ENCODE measurements at places on chromosomes 7 and 10. TPM values are rescaled to one million over a fixed set of nuclear protein-coding genes. Genes with fewer than 3 reads are reported as not detected.

GRCh38 chr10:46524472-46525176 is 31.8 kb downstream of the GPRIN2 start:
- peak; percentile 31 for DNase-seq

CYCS gene
- 55.1 TPM for polyA plus RNA-seq

- DNase-seq = no peak
Observed at GRCh38 chr10:17263580-17263979, 35.5 kb downstream of the VIM start.

DNA sequence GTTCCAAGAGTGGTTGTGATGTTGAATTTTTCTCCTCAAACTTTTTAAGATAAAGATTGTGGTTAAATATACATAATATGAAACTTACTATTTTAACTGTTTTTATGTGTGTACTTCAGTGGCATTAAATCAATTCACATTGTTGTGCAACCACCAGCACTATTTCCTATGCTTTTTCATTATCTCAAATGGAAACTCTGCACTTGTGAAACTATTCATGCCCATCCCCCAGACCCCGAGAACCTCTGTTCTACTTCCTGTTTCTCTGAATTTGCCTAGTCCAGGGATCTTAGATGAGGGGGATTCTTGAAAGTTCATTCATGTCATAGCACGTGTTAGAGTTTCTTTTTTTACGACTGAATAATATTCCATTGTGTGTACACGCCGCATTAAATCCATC is 67.0 kb downstream of the WDR37 start:
- DNase-seq = no peak

- DNase-seq = no peak
Observed at GRCh38 chr10:67669978-67670377, 26.0 kb downstream of the CTNNA3 start.

ELFN1 gene
- polyA plus RNA-seq = 0.99 TPM

DNA sequence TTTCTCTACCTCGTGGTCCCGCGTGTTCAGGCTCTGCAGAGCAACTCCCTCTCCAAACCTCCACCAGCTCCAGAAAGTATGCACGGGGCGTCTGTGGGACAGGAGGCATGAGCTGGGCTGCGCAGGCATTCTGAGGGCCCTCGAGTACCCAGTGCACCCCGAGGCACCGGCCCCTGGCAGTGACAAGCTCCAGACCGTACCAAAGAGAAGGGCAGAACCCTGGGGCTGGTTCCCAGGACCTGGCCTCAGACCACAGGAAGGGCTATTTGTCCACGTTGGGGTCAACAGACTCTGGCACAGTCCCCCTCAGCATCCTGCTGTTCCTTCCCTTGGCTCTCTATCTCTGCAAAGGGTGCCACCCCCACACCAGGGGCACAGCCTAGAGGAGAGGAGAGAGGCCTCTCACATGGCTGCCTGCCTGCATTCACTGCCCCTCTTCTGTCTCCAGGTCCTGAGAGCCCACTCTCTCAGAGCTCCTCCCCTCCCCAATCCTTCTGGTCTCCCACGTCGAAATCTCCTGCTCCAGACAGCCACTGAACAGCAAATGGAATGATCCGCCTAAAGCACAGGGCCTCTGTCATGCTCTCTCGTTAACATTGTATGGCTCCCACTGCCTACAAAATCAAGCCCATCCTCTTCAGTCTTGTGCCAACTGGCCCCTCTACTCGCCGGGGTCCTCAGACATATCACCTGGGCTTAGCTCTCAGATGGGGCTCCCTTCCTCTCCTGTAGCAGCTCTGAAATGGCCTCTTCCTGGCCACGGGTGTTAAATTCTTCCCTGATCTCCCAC is 96.3 kb downstream of the OAT start:
- DNase-seq = no peak

DNA sequence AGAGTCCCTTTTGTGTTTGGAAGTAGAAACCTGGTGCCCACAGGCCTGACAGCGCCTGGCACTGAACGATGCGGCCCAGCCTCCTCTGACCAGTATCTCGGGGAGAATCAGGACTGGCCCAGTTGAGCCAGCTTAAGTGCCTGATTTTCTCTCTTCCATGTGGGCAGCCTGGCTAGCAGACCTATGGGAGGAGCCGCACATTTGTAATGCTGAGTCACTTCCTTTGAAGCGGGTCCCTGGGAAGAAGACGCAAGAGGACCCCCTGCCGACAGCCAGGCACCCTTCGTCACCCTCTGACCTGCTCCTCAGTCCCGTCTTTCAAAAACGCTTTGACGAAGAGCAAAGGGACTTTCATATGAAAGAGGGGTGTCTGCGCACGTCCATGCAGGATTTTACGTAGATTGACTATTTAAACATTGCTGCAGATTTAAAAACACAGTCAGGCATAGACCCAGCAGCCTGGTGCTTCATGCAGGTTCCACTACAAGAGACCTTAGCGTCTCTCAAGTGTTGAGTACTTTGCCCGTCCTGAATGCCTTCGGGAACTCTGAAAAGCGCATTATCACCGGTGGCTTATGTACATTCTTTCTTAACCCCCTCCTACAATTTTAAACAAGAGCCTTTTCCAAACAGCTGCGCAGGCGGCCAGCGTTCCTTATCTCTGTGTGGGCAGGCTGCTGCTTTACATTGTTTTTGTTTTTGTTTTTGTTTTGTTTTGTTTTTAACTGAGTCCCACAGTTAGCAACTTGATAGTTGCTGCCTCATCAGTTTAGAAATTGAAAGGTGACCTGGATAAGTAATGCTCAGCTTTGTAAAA is 36.5 kb upstream of the AP5Z1 start:
- no peak for DNase-seq
